ENCODE measurements at places on chromosomes 6 and 20.

DNA sequence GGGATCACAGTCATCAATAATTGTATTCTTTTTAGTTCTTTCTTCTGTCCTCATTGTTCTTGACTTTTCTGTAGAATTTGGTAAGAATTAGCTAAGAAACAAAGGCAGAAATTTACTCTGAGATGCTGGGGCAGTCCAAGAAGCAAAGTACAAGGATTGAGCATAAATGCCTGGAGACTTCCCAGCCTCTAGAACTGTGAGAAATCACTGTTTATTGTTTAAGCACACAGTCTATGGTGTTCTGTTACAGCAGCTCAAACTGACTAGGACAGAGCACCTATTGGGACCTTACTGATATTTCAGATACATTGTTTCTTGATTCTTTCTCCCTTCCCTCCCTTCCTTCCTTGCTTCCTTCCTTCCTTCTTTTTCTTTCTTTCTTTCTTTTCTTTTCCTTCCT is 192.7 kb upstream of the SLC35B3 start:
- DNase-seq: no peak

DNA sequence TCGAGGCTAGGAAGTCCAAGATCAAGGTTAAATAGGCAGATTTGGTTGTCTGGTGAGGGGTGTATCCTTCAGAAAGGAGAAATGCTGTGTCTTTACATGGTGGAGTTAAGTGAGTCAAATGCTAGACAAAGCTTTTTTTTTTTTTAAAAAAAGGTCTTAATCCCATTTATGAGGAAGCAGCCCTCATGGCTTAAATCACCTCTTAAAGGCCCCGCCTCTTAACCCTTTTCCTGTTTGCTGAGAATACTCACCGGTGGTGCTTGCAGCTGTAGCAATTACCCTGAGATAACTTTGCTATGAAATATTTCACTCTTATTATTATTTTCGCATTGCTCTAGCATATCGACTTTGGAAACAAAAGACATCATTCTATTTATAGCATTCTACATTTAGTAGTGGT is 30.8 kb downstream of the FBXO30 start:
- no peak for DNase-seq

GRCh38 chr20:32487381-32487780 is 97.8 kb downstream of the NOL4L start:
- no peak for DNase-seq

DNA sequence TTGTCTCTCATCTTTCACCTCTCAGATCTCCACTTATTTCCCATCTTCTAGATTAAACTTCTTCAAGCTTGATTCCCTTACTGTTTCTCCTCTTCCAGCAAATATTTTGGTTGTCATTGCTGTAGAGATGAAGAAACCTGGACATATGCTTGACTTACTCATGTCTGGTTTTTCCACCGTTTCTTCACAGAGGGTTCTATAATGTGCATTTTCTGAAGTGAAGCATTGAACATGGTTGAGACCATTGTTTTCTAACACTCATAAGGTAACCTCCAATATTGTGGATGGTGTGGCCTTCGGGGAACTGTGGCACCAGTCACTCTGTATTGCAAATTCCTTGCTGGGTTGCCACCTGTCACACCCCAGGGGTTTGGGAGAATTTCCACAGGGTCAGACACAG is 237.2 kb downstream of the PLCB1 start:
- no peak for DNase-seq

DNA sequence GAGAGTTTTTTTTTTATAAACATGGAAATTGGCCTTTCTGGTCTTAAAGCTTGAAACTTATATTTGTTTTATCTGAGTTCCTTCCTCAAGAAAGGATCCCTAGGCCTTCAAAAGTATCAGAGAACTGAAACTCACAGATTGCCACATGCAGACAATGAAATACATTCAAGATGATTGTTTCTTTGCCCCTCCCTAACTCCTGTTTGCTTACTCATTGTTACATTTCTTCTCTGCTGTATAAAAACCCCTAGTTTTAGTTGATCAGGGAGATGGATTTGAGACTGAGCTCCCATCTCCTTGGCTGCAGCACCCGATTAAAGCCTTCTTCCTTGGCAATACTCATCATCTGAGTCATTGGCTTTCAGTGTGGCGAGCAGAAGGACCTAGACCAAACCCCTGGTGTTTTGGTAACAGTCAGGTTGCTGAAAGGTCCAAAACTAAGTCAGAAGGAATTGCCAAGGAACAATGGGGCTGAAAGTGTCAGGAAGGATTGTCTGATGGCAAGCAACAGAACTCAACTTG is 132.3 kb upstream of the SULF2 start:
- no peak for DNase-seq

DNA sequence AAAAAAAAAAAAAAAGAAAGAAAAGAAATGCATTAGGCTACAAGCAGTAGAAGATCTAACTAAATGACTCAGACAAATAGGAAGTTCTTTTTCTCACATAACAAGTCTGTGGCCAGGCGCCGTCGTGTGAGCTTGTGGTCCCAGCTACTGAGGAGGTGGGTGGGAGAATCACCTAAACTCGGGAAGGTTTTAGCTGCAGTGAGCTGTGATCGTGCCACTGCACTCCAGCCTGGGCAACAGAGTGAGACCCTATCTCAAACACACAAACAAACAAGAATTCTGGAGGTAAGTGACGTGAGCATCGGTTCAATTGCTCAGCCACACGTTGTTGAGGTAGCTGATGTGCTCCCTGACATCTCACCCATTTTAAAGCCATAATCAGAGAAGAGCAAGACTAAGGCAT is 37.9 kb upstream of the SLC23A2 start:
- DNase-seq: no peak

DNA sequence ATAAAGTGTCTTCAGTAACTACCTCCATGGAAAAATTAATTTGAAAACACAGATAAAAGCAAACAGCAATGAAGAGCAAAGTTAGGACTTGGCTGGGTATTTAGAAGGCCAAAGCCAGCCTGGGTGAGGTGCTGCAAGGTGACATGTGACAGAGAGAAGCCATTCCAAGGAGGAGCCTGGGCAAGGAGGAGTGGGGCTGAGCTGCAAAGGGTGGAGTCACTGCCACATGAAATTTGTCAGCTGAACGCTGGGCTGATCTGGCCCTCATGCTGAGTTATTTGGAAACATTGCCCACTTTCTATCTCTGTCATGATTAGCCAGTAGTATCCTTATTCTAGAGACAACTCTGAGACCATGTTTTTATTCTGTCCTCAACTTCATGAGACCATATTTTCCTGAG is 76.3 kb downstream of the PERP start:
- DNase-seq: no peak

DNA sequence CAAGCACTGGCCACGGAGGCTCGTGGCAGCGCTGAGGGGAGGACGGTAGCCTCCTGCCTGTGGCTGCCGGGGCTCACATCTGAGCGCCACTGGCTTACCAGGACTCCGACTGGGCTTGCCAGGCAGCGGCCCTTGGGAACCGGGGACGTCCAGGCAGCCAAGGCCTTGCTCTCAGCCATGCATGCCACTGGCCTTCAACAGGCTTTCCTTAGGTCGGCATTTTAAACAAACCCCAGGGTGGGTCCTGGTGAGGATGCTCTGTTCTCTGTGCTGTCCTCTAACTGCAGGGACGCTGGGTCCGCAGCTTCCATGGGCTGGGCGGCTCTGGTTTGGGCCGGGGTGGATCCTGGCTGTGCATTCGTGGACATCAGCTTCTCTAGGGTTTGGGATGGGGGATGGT is 59.1 kb upstream of the BHLHE23 start:
- no peak for DNase-seq

GRCh38 chr6:155188707-155189496 is 74.9 kb upstream of the CLDN20 start:
- no peak for DNase-seq

DNA sequence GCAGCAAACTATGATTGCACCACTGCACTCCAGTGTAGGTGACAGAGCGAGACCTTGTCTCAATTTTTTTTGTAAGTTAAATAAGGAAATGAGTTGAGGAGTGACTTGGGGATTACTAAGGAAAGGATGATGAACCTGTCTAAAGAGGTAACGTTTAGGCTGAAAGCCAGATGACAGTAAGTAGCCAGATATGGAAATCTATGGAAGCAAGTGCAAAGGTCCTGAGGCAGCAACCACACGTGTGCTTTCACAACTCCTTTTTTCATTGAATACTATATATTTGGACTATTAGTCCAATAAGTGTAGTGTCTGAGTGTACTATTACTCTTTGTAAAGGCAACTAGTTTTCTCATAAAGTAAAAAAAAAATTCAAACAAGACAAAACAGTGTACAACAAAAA is 147.4 kb downstream of the CD24 start:
- no peak for DNase-seq

- DNase-seq: no peak
Observed at GRCh38 chr6:108437821-108438220, 122.9 kb upstream of the FOXO3 start.

- no peak for DNase-seq
Observed at GRCh38 chr6:79755967-79756366, 124.8 kb downstream of the SH3BGRL2 start.

GRCh38 chr20:58660855-58661597 is 9.9 kb downstream of the STX16 start:
- no peak for DNase-seq

DNA sequence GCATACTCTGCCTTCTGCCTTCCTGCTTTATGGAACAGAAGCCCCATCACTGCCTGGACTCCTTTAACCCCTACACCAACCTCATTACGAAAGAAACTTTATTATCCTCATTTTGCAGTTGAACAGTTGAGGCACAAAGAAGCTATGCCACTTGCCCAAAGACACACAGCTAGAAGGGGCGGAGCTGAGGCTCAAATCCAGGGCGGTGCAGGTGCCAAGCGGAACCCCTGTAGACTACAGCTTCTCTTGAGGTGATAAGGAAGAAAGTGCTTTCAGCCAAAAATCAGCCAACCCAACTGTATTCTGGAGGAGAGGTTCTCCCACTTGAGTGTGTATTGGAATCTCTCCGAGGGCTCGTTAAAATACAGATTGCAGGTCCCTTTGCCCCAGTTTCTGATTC is 90.5 kb downstream of the PRND start:
- no peak for DNase-seq

DNA sequence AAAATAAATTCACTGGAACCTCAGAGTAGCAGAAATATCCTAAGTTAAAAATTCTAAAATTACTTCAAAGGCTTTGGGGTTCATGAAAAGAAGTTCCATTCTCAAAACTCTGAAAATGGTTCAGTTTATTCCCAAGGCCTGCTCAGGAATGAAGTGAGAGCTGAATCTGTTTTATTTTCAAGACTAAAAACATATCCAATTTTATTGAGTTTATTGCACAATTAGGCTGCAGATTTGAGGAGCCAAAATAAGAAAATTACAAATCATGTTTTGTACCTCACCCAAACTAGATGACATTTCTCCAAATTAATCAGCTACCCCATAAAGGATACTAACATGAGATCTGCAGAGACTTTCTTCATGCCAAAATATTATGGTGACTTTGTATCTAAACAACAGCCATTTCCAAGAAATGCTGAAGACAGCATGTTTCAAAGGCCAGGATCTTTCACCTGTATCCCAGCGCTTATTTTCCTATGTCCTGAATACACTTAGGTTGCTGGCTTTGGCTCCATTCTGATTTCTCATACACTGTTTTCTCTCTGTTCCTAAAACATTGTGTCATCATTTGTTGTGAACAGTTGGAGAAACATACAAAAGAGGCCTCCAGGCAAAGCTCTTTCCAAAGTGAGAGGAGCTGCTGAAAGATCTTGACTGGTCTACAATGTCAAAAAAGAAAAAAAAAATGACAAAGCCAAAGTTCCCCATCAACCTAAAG is 85.7 kb upstream of the F13A1 start:
- no peak for DNase-seq

- no peak for DNase-seq
Observed at GRCh38 chr6:551829-552350, 105.0 kb downstream of the HUS1B start.

- no peak for DNase-seq
Observed at GRCh38 chr6:151445482-151445881, 6.4 kb downstream of the RMND1 start.

DNA sequence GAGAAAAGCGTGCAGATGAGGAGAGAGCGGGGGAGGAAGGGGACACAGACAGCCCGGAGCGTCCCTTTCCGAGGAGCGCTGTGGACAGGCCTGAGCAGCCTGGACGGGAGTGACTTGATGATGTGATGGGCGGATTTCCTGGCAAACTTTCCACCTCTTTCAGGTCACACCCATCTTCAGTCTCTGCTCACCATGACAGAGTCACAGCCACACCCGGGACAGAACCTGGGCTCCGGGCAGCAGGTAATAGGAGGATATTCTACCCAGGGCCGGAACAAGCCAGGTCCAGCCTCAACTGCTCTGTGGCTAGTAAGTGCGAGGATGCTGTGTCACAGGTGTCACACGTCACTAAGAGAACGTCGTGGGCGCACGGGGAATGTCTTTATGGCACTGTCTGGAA is 84.3 kb downstream of the THBS2 start:
- no peak for DNase-seq

- DNase-seq: no peak
Observed at GRCh38 chr20:1377341-1377871, 15.4 kb downstream of the FKBP1A start.

DNA sequence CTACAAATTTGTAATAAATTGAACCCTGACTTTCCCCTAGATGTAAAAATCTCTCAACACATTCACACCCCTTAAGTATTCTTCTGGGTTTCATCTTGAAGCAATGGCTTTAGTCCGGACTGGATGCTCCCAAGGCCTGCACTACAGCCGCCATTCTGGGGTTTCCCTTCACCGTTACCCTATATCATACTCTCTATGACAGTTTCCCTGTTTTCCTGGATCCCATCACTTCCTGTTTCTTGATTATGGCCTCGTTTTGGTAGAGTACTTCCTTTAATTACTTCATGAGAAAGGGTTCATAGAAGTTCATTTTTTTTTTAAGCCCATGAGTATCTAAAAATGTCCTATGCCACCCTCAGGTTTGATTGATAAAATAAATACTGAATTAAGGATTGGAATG is 11.7 kb downstream of the FIG4 start:
- no peak for DNase-seq

DNA sequence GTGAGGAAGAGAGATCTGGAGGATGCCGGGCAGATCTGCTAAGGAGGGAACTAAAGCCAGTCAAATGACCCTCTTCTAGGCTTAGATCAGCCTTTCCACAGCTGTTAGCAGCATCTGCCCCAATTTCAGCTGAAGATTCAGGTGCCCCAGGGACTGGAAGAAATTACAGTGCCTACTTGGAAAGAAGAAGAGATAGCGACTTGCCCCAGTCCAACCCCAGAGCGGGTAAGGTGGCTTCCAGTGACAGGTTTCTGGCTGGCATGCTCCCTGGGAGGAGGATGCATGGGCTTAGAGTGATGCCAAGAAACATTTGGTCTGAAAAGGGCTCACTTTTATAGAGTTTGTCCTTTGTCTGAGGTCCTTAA is 620 bp downstream of the TJAP1 start:
- DNase-seq: no peak

GRCh38 chr20:845941-846893 is 12.7 kb downstream of the FAM110A start:
- DNase-seq: no peak

DNA sequence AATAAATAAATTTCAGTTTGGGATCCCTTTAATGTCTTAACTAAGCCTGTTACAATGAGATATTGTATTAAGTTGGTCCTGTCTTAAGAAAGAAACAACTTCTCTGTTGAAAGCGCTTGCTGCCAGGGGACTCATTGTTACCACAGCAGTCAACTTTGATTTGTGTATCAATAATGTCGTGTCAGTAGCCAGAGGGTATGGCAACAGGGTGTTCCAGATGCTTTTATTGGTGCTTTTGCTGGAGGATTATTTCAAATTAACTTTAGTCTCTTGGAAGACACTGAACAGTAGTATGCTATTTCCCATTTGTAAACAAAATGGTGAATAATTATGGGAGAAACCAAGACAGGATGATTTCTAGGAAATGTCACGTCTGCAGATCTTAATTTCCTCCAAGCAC is 91.9 kb upstream of the TSHZ2 start:
- DNase-seq: no peak

- no peak for DNase-seq
Observed at GRCh38 chr20:40286975-40287531, 402.0 kb downstream of the MAFB start.

Measured in NCI-H774 (cell line).